Stimulated activated naive CD8-positive, alpha-beta T cell treated with anti-CD3 and anti-CD28 coated beads, Interleukin-15, amount 100 ng/mL, for 72 hours (primary cell): ENCODE measurements at places on chromosomes 1 and 21.

DNA sequence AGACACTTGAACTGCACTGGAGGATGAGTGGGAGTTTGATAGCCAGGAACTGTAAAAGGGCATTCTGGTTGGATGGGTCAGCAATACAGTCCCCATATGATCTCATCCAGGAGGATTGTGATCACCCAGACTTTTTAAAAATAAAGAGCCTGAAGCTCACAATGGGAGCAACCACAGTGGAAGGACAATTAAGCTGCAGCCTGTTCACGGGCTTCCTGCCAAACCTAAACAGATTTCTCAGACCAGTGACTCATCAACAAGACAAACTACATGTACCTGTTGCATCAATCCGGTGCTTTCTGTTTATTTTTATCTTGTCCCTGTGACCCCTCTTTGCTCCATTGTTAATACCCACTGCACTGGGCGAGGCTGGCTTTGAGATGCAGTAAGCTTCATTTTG lies 52.3 kb downstream of the PAPPA2 start:
- no peak for DNase-seq

GRCh38 chr1:98700228-98700627 lies 38.7 kb downstream of the SNX7 start:
- DNase-seq, result no peak

GRCh38 chr1:9367806-9368205 lies 75.1 kb downstream of the SPSB1 start:
- DNase-seq, result no peak

DNA sequence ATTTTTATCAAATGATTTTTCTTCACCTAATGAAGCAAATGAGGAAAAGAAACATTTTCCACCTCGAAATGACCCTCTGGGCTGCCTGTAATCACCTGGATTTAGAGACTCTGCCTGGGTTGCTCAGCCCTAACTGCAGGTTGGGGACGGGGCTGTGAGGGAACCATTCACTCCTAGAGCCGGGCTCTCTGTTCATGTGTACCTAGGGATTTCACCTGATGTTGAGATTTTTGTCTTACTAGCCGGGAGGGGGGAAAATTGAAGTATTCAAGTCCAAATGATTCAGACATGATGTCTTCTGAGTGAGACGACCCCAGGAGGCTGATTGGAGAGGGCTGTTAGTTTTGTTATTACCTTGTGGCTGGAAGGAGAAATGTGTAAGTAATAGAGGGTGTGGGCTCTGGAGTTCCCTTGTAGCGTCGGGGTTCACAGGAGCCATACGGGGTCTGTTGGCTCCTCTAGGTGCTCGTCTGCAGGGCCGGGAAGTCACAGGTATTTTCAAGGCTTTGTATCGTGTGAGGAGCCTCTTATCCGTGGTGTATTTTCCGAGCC lies 42.3 kb upstream of the PWP2 start:
- no peak for DNase-seq

- no peak for DNase-seq
Observed at GRCh38 chr1:47161298-47162040, 24.2 kb downstream of the CYP4A22 start.

DNA sequence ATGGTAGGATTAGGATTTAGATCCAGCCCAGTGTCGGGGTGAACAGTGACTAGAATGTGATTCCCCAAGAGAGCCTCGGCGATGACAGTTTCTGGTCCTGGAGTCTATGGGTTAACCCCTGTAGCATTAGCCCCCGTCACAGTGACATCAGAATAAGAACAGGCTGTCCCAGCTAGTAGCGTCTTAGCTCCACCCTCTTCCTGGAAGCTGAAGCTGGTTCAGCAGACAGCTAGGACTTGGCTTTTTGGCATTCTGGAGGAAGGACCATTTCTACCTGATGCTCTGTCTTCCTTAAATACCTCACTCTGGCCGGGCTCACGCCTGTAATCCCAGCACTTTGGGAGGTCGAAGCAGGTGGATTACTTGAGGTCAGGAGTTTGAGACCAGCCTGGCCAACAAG lies 5.0 kb downstream of the NDUFS2 start:
- DNase-seq, result no peak

- peak; percentile 60 for DNase-seq
Observed at GRCh38 chr1:42765832-42766740, 742 bp downstream of the P3H1 start.
